ENCODE measurements at places on chromosomes 16 and 17.

DNA sequence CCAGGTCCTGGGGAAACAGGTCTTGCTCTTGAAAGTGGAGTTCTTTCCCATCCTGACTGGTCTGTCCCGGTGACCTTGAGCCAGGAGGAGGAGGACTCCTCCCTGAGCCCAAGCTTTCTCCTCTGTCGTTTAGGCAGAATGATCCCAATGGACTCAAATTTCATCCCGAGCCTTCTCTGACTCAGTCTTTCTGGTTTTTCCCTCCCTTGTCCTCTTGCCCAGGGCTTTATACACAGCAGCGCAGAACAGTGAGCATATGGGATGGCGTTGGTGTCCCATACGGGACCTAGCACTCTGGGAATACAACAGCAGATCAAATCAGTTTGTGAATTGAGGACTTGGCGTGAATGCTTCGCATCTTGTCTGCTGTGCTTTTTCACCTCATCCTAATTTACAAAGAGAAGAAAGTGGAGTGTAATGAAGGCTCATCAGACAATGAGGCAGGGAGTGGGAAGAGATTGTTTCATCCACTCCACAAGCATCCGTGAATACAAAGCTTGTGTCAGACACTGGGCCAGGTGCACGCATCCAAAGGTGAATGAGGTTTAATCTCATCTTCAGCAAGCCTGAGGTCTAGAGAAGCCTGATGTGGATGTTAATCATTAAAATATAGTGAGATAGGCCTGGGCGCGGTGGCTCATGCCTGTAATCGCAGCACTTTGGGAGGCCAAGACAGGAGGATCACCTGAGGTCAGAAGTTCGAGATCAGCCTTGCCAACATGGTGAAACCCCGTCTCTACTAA, 1.1 kb upstream of the XYLT1 start:
- no peak for DNase-seq

- DNase-seq, result no peak
These were observed 60.4 kb downstream of the PDPK1 start for GRCh38 chr16:2598133-2598641.

DNA sequence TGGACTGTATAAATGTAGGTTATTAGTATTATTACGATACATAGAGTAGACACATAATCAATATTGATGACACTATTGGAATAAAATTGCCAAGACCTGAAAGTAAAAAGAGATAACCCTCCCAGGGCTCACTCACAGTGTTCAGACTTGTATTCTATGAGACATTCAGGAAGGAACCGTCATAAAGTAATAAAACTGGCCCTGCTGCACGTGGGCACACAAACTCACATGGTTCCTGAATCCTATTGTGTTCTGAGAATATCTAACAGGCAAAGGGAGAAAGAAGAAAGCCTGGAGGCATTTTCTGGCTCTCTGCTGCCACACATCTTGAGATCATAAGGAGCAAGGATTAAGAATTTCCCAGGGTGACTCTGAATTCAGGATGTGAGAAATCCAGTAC, 575.9 kb downstream of the HS3ST4 start:
- DNase-seq, result no peak

GRCh38 chr16:11032922-11033291, 88.5 kb downstream of the CLEC16A start:
- DNase-seq, result no peak

DNA sequence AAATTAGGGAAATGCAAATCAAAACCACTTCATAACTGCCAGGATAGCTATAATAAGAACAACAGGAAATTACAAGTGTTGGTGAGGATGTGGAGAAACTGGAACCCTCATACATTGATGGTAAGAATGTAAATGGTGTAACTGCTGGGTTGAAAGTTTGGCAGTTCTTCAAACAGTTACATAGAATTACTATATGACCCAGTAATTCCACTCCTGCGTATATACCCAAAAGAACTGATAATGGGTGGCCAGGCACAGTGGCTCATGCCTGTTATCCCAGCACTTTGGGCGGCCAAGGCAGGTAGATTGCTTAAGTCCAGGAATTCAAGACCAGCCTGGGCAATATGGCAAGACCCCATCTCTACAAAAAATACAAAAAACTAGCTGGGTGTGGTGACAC, 4.5 kb upstream of the CMTM4 start:
- no peak for DNase-seq

DNA sequence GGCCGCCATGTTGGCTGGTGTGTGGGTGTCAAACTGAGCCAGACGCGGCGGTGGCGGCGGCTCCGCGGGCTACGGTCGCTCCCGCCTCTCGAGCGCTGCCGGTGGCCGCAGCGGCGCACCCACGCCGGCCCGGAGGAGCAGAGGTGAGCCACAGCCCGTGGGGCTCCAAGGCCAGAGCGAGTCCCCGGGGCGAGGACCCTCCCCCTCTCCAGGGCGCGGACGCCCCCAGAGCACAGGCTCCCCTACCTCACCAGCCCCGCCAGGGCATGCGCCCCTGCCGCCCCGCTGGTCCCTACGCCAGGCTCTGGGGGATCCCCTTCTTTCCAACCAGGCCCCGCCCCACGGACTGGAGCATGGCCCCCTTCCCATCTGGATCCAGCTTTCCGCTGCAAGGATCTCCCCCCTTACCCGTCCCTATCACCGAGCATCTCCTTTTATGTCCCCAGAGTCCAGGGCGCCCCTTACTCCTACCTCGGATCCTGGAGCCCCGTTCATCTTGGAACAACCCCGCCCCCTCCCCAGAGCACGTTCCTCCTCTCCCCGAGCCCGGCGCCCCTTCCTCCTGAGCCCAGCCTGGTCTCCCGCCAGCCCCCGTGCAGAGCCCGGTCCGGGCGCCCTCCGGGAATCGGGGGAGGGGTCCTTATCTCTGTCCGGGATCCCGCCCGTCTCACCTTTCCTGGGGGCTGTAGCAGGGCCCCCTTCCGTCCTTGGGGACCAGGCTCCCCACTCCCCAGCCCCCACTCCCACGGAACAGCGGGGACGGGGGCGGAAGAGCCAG, 412 bp downstream of the EPN2 start:
- no peak for DNase-seq
